Ureter (tissue), 1 donor: ENCODE measurements at places on chromosomes 16 and 17. TPM values are rescaled to one million over a fixed set of nuclear protein-coding genes. Genes with fewer than 3 reads are reported as not detected.
A peak's percentile ranks its signal among the peaks of the same experiment; 100 is the strongest.

DNA sequence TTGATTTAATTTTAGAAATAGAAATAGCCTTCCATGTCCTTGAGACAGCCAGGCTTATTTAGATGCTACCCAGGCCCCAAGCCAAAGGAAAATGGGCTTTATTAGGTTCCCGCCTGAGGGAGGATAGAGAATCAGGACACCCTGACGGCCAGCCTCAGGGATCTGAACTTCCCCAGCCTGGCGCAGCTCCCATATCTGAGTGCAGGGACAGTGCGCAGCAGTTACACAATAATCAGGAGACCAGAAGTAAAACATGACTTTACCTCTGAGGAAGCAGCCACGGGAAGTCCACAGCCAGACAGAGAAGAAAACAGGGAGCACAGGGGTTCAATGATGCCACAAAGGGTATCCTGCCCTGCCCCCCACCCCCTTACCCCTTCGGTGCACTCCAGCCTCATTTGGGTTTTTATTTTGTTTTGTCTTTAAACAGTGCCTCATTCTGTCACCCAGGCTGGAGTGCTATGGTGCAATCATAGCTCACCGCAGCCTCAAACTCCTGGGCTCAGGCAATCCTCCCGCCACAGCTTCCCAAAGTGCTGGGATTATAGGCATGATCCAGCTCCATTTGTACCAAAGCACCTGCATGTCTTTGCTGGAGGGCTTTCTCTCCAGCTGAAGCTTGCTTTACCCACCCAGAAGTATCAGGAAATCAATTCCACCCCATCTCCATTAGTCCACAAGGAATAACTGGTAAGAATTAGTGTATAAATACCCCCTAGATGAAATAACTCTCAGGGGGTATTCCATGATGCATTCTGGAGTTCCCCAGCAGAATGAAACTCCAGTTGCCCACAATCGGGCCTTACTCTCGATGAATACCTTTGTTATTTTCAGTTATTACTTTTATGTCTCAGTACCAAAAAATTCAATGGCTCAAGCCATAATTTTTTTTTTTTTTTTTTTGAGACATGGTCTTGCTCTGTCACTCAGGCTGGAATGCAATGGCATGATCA is 21.9 kb downstream of the ORC6 start:
- no peak for DNase-seq

The RGS11 gene
- 4.5 TPM for total RNA-seq

- no peak for DNase-seq
Observed at GRCh38 chr17:75074532-75074931, 13.2 kb upstream of the SLC16A5 start.

The TERB1 gene
- 1.0 TPM for total RNA-seq

The MAPT gene
- total RNA-seq = 6.1 TPM

GRCh38 chr17:2939714-2940351 is 123.6 kb downstream of the OR1D5 start:
- DNase-seq = no peak

- no peak for DNase-seq
Observed at GRCh38 chr16:80346111-80346632, 194.6 kb upstream of the DYNLRB2 start.

- DNase-seq = no peak
Observed at GRCh38 chr17:30237296-30238002, 2.0 kb upstream of the SLC6A4 start.

GRCh38 chr16:16021988-16022682 is 72.7 kb downstream of the ABCC1 start:
- DNase-seq = peak; percentile 96

GRCh38 chr17:72146371-72146770 is 25.6 kb downstream of the SOX9 start:
- DNase-seq = no peak

GRCh38 chr17:69451416-69452394 is 37.2 kb downstream of the MAP2K6 start:
- no peak for DNase-seq

- no peak for DNase-seq
Observed at GRCh38 chr16:73888840-73889490, 407.6 kb upstream of the PSMD7 start.

DNA sequence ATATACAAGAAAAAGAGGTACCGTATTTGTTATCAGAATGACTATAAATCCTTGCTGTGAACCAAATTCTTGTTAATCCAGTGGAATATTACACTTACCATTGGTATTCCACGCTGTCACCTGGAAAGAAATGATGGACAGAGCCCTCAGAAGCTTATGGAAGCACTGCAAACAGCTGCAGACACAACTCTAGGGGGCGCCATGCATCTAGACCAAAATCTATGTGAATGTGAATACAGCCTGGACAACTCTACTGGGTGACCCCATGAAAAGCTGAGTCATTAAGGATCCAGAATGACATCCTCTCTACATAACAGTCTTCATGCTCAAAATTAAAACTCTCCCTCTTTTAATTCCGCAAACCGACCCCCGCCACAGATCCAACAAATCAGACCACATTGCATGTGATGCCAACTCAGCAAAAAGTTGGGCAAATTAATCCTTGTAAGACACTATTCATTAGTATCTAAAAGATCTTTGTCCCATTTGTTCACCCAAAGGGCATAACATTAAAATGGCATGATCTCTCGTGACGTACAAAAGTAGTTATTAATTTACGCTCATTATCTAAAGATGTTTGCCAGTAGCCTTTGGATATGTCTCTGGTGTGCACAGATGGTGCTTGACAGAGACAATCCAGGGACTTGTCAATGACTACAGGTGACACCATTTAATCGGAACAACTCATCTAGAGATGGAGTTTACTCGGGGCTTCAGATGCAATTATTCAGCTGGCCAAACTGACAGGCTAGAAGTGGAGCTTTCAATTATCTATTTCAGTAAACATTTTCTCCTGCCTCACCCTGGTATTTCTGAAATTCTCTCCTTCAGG is 552.7 kb upstream of the PSMD7 start:
- DNase-seq = no peak

The CDH16 gene
- not detected for total RNA-seq

The CDRT15L2 gene
- total RNA-seq = not detected

- DNase-seq = no peak
Observed at GRCh38 chr16:11494433-11494832, 92.3 kb downstream of the LITAF start.

- peak; percentile 89 for DNase-seq
Observed at GRCh38 chr17:44108440-44109311, 14.8 kb downstream of the HDAC5 start.

The ZP2 gene
- total RNA-seq = not detected

DNA sequence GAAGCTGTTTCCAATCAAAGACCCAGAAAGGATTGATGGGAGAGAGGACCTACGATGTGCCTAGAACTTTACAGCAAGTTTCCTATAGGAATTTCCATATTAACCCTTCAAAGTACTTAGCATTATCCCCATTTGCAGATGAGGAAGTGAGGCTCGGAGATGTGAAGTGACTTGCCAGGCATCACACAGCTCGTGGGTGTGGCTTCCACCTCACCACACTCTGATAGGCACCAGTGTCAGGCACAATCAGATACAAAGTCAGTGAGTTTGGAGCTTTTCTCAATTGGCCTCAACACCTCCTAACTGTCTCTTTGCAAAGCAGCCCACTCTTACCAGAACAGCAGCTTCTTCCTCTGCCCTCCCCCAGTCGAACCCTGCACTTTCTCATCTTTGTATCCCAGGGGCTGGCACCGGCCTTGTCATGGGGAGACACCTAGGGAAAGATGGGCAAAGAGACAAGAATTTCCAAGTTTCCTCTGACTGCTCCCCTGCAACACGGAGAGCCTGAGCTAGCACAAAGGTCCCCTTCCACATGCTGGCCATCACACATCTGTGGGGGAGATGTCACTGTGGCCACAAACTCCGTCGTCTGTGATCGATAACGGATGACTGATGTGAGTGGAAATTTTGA is 37.4 kb upstream of the CCL1 start:
- DNase-seq = no peak

DNA sequence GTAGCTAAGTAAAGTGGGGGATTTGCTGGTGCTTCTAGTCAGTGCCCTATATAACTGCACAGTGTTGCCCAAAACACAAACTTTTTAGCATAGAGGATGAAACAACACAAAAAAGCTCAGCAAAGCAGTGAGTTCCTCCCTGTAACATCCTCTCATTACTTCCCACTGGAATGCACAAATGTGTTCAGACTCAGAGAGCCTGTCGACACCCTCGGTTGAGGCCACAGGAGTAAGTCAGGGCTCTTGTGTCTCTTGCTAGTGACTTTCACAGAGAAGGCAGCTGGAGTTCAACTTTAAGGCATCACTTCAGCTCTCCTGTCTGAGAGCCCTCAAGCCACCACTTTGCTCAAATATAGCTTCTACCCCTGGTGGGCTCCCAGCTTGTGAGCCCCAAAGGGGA is 107.2 kb upstream of the NETO2 start:
- no peak for DNase-seq

The NETO2 gene
- 5.3 TPM for total RNA-seq

- no peak for DNase-seq
Observed at GRCh38 chr16:35210681-35211433, 1751.4 kb downstream of the TP53TG3F start.

GRCh38 chr16:50202926-50203624 is 50.0 kb downstream of the TENT4B start:
- DNase-seq = no peak

DNA sequence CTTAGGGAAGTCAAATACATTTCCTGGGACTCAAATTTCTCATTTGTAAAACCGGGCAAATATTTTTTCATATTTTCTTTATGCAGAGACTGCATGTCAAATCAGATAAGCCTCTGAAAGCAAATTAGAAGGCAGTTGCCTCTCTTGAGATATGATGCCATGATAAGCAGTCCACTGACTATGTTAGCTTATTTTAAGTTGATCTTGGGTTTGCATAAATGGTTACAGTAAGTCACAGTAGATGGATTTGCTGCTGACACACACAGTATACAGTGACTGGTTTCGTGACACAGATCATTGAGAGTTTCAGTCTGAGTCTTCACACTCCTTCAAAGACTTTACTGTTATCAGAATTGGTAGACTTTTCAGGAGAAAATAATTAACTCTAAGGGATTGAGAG is 927.6 kb upstream of the CDH8 start:
- no peak for DNase-seq

DNA sequence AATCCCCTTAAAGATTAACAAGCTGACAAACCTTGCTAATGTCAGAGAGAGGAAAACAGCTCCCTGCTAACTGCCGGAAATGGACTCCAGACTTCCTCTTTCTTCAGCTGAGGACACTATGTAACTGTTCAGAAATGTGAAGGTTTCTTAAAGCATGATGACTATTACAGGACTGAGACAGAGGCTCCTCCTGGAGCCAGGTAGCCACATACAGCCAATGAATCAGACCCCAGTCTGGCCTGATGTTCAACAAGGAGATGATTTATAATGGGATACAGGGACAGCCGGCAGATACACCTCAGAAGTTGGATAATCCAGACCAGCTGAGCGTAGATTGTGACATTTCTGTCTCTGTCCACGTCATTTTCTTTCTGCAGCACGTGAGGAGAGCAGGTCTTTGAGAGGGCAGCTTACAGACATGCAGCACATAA is 216.2 kb downstream of the HS3ST3A1 start:
- DNase-seq = no peak

- DNase-seq = no peak
Observed at GRCh38 chr17:60539807-60540206, 13.8 kb upstream of the APPBP2 start.

The CCL5 gene
- 12.1 TPM for total RNA-seq

The CCDC92B gene
- 1.0 TPM for total RNA-seq

DNA sequence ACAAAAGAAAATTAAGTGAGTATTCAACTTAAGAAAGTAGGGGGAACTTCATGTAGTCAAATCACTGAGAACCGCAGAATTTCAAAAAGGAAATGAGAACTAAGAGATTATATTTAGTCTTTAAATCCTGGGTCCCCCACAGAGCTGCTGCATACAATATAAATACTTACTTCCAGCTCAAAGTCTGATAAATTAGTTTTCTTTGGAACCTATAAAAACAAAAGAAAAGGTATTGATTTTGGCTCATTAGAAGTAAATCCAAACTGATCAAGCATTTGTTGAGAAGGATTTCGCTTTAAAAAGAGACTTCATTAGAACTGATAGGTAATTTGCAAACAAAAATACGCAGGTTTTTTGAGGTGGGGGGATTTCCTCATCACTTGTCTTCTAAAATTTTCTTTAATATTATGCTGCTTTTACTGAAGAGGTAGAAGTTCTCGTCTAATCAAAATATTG is 21.9 kb downstream of the PARN start:
- no peak for DNase-seq

The CHST5 gene
- total RNA-seq = 0.26 TPM

GRCh38 chr17:75566416-75566815 is 21.2 kb upstream of the MYO15B start:
- DNase-seq = no peak

The MGAT5B gene
- total RNA-seq = 1.7 TPM

The CHST4 gene
- 0.16 TPM for total RNA-seq

DNA sequence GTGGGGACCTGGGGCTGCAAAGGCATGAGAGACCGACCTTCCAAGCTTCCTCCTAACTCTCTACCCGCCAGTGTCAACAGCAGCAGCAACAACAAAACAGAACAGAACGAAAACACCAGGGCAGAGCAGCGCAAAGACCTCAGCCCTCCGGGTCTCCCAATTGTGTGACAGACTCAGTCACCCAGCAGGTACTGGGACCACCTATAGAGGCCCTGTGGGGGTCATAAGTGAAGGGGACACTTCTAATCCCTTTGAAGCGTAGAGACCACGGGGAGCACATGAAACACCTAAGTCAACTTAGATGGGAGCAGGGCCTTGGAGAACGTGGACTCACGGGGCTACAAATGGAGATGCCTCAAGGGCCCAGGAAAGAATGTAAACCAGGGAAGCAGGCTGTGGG is 12.6 kb upstream of the CCDC182 start:
- DNase-seq = no peak

The NTN1 gene
- total RNA-seq = 14.4 TPM

- no peak for DNase-seq
Observed at GRCh38 chr17:22268214-22268911, 576.0 kb downstream of the KCNJ18 start.

DNA sequence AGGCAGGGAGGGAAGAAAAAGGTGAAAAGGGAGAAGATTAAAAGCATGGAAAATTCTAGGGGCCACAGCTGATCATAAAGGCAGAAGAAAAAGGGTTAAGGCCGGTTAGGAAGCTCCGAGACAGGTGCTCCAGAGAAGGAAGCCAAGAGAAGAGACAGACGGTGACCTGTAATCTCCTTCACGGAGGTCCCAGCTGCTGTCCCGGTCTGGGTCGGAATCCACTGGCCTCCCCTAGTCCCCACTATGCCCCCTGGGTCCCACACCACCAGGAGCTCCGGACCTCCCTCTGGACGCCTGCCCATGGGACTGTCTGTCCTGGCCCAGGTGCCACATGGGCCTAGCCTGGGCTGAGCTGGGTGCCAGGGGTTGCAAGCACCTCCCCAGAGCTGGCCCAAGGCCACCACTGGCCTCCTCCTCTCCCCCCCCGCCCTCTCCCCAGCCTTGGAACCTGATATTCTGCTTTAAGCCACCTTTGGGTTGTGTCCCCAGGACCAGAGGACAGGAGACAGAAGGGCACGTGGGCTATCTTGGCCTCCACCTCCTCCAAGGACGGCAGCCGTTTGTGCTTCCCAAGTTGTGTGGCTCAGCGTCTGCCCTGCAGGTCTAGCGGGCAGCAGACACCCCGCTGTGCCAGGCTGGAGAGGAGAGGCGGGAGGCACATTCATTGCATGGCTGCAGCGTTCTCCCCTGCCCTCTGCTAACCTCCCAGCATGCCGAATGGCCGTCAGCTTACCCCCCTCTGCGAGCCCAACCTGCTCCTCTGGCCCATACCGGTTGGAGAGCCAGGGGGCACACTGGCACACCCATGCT is 102.4 kb downstream of the ENGASE start:
- DNase-seq = no peak
